ENCODE measurements at places on chromosomes 1 and 21.

DNA sequence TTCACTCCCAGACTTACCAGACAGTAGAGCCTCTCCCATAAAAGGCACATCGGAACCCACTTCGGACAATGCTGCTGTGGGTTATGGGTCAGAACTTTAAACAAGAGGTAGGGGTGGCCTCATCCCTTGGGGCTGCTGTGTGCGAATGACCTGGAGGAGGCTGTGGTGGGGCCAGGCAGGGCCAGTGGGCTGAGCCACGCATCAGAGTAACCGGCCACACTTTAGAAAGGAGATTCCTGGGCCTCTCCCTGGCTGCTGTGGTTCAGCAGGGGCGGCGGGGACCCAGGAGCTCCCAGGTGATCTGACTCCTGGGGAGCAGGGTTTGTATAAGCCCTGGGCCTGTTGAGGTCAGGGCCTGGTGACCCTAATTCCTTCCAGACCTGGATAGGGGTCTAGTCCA, 110.2 kb upstream of the C1orf174 start:
- DNase-seq, result no peak

GRCh38 chr1:248751142-248751541, 4.4 kb downstream of the LYPD8 start:
- DNase-seq, result no peak

- DNase-seq, result no peak
Observed at GRCh38 chr1:47751193-47751592, 246.0 kb downstream of the TRABD2B start.

DNA sequence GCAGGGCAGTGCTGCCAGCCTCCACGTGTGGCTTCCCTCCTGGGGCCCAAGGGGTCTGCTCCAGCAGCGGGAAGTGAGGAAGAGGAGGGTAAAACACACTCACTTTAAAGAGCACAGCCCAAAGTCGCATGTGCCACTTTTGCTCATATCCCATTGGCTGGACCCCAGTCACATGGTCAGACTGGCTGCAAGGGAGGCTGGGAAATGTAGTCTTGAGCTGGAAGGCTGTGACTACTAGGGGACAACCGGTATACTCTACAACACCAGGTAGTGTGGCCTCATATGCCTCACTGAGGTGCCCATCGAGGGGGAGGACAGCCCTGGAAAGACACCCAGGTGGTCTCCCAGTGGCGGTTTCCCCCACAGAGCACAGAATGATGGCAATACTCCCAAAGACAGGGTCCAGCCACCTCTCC, 45.2 kb downstream of the CAMK2N1 start:
- DNase-seq, result peak; percentile 5

DNA sequence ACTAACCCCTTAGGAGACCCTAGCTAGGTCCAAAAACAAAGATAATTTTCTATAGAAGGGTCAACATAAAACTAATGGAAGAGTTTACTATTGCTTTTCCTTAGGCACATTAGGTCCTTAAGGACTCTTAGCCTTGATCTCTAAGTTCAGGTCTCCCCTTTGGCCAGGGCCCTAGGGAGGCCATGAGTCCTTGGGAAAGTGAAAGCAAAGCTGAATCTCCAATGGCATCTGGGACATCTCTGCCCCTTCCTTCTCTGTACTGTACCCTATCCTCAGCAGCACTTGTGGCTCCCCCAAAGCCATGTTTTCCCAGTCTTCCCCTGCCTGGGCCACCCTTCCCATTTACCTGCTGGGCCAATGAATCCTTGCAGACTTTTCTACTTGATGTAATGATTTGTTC, 14.3 kb downstream of the IER5 start:
- no peak for DNase-seq

DNA sequence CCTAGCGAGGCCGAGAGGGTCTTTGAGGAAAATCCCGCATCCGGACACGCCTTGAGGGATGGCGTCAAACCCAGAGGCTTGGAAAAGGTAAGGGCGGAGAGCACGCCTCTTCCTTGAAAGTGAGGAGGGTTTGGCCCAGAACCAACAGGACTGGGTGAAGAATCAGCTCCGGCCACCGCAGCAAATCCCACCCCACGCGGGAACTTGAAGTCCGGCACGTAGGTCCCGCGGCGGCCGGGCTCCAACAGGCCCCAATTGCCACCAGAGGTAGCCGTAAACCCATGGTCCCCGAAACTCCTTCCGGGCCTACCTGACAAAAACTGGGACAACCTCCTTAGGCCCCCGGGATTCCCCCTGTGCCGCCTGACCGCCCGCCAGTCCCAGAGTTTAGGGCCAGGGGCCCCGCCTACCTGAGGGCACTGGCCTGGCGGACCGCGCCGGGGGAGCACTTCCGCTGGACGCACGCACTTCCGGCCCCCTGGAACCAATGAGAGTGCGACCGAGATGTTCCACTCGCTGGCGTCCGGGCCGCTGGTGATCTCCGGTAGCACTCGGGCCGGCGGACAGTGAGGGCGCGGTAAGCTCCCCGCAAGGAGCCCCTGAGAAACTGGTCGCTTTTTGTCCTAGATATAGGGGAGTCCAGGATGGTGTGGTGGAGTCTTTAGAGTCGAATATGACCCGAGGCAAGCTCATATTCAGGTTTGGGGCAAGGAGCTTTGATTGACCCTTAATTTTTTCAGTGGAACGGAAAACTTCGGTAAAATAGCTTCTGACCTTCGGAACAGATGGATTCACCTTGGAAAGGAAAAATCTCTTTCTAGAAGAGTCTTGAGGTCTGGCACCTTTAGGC, at the start of the genes LZIC and NMNAT1:
LZIC (minus strand) TSS at position 453 of the 850 bp plus-strand sequence. CDS start 6,772 bp downstream, outside the sequence.
NMNAT1 (plus strand) TSS at position 537 of the 850 bp plus-strand sequence. CDS start 28,599 bp downstream, outside the sequence.
- DNase-seq, result peak; percentile 90

GRCh38 chr1:114152089-114152507, 1.6 kb downstream of the SYT6 start:
- no peak for DNase-seq

DNA sequence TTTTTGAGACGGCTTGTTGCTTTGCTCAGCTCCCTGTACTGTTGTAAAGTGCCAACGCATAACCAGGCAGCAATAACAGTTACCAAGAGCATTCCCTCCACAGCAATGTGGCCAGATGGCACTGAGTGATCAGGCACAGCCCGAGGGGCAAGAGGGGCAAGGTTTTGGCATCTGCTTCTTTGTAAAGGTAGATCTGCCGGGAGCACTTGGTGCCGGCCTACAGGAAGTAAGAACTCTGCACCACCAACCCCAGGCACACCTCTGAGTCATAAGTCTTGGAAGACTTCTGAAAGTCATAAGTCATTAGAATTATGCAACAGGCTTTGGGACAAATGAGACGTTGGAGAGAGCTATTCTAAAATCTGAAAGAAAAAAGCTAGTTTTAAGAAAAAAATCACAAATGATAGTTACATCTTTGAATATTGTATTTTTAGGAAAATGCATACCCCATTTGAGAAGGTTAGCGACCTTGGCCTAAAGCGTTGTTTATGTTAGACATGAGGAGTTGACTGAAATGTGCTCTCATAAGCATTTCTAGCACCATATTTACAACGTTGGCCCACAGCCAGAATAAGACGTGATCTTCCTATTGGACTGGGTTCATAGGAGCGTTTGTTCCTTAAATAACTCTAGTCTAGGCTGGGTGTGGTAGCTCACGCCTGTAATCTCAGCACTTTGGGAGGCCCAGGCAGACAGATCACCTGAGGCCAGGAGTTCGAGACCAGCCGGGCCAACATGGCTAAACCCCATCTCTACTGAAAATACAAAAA, 37.7 kb upstream of the MAP10 start:
- no peak for DNase-seq

- DNase-seq, result no peak
Observed at GRCh38 chr1:193974286-193974798, 787.9 kb upstream of the B3GALT2 start.

DNA sequence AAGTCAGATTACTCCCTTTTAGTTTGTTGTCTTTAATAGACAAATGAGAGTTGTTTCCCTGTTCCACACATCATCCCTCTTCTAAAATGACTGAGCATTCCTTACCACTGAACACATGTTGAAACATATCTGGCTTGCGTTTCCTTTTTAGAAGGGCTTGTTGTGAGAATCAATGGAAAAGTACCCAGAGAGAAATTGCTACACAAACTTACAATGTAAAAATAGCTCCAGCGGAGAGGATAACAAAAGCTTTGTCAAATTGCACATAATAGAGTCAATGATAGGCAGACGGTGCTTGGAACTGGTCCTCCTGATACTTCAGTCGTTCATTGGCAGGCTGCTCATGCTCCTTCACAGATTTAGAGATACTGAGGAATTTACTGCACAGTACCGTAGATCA, 123.9 kb downstream of the CYYR1 start:
- DNase-seq, result no peak

DNA sequence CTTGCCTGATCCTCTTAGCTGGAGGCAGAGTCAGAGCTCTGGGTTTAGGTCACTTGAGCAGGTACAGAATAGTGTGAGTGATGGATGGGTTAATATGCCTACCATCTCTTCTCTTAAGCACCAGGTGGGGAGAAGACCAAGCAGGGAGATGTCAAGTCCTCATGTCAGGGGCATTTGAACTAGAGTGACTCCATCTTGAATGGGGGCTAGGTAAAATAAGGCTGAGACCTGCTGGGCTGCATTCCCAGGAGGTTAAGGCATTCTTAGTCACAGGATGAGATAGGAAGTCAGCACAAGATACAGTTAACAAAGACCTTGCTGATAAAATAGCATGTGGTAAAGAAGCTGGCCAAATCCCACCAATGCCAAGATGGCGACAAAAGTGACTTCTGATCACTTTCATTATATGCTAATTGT, 77.4 kb upstream of the BTG3 start:
- DNase-seq, result no peak

- no peak for DNase-seq
Observed at GRCh38 chr1:159884296-159884695, 15.7 kb downstream of the CFAP45 start.

DNA sequence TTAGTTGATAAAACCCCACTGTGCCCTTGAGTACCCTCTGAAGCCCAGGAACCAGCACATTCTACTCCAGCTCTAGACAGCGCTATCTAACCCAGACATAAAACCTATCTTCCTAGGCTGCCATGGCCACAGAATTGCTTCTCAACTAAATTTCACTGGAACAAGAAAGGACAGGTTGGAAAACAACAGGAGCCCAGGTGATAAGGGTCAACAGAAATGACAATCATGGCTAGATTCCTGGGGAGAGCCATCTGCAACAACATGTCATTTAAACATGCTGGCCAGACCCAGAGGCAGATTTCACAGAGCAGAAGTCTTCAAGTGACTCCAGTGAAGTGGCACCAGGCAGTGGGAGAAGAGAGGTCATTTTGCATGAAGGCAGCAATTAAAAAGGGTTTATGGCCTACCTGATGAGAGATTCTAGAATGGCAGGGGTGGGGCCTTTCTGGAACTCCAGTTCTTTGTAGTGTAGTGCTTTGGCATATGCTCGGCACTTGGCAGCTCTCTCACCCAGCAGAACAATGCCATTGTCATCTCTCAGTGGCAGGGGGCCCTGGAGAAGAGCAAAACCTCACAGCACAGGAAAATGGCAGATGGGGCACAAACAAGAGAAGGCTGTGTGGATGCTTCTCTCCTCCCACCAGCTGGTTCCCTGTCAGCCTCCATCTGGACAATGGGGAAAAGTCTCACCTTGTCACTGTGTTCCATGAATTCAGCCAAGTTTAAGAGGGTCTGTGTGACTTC, 9.9 kb downstream of the ANGPTL7 start:
- DNase-seq, result peak; percentile 20

GRCh38 chr1:154326546-154327465, 1.5 kb downstream of the ATP8B2 start:
- DNase-seq, result no peak

- DNase-seq, result peak; percentile 89
Observed at GRCh38 chr1:50422946-50423669, at the start of gene DMRTA2. Gene DMRTA2, minus strand, starts transcription at chr1:50423443. Its CDS starts 1,907 bp downstream, at chr1:50421536.

DNA sequence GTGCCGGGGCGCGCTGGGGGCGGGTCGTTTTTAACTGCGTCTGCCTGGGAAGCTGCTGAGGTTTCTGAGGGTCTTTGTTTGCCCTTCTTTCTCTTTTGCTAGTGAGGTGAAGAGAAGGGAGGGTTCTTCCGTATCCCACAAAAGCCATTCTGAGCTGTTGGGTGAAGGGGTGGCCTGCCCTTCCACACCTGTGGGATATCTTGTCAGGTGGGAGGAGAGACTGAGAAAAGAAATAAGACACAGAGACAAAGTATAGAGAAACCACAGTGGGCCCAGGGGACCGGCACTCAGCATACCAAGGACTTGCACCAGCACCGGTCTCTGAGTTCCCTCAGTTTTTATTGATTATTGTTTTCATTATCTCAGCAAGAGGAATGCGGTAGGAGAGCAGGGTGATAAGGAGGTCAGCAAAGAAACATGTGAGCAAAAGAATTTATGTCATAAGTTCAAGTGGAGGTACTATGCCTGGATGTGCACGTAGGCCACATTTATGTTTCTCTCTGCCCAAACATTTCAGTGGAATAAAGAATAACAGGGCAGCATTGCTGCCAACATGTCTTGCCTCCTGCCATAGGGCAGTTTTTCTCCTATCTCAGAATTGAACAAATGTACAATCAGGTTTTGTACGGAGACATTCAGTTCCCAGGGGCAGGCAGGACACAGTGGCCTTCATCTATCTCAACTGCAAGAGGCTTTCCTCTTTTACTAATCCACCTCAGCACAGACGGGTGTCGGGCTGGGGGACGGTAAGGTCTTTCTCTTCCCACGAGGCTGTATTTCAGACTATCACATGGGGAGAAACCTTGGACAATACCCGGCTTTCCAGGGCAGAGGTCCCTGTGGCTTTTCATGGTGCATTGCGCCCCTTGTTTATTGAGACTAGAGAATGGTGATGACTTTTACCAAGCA, 972 bp downstream of the PGBD2 start:
- DNase-seq, result no peak

DNA sequence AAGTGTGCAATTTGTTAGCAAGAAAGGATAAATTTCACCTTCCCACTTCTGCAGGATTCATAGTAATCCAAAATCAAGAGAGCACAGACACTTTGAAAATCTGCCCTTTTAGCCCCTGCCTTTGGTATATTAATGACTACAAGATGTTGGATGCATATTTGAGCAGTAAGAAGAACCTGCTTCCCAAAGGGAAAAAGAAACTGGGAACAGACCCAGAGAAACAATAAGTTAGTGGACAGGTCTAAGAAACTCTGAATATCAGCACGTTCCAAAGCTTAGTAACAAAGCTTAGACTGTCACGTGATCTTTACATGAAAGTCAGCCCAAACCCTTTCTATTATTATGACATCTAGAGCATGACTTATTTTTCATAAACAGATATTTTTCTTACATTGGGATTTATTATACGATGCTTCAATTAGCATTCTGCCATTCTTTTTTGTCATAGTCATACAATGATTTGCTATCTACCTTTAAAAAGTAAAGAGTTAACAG, 390.9 kb upstream of the ADGRL2 start:
- DNase-seq, result no peak

DNA sequence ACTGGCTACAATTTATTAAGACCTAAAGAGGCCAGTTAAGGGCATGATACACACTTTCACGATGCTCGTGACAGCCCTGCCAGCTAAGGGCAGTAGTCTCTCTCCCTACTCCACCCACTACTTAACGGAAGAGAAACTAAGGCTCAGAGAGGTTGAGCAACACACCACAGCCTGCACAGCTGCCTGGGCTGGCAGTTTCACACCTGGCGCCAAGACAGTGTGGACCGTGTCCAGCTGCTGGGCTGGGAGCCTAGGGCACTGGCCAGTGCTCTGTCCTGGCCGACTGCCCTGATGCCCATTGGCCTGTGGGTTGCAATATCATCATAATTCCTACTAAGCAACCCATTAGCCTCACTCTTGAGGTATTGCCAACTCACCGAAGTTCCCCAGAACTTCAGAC, 27.6 kb downstream of the TENT5C start:
- no peak for DNase-seq

- DNase-seq, result peak; percentile 15
Observed at GRCh38 chr1:204445860-204446412, 34.3 kb upstream of the PPP1R15B start.

- no peak for DNase-seq
Observed at GRCh38 chr1:180611016-180611930, 20.5 kb upstream of the XPR1 start.

GRCh38 chr1:70790232-70790923, 257.2 kb downstream of the PTGER3 start:
- DNase-seq, result no peak
